ENCODE measurements at places on chromosomes 13 and 19. TPM values are rescaled to one million over a fixed set of nuclear protein-coding genes. Genes with fewer than 3 reads are reported as not detected.

Gene PSPN
- 3.2 TPM for total RNA-seq

Gene ERFL
- 1.6 TPM for total RNA-seq

Gene SOX1
- 14.1 TPM for total RNA-seq

Gene CFAP97D2
- 0.23 TPM for total RNA-seq

Gene GEMIN7
- total RNA-seq = 12.5 TPM

Gene LACC1
- 4.4 TPM for total RNA-seq

Gene PCDH9
- 119 TPM for total RNA-seq

Gene ADAMTS10
- total RNA-seq = 42.7 TPM

Gene MEDAG
- total RNA-seq = 0.46 TPM

Gene IGFL3
- not detected for total RNA-seq

Gene ZNF558
- total RNA-seq = 42.9 TPM

Gene CDC42EP5
- 1.2 TPM for total RNA-seq

Gene PSG4
- total RNA-seq = not detected

Gene CERS4
- 55.6 TPM for total RNA-seq

Data from diencephalon (tissue), 1 donor.